ENCODE measurements at places on chromosomes 4 and X. TPM values are rescaled to one million over a fixed set of nuclear protein-coding genes. Genes with fewer than 3 reads are reported as not detected.
A peak's percentile ranks its signal among the peaks of the same experiment; 100 is the strongest.

Gene HNRNPH2
- 71.8 TPM for total RNA-seq

Gene UGT2B17
- not detected for total RNA-seq

DNA sequence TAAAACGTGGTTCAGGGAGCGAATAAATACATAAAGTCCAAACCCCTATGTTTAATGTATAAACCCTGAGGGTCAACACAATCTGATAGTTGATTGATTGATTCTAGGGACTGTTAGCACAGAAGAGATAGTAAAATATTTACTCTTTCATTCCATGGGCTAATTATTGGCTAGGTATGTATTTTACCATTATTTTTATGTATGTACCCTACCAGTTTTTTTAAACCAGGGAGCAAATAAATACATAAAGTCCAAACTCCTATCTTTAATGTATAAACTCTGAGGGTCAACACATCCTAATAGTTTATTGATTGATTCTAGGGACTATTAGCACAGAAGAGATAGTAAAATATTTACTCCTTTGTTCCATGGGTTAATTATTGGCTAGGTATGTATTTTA lies 40.0 kb downstream of the ZFX start:
- H3K27me3 ChIP-seq: no peaks in the 10 kb centered on the region
- H3K36me3 ChIP-seq: peaks cover 3% of the 10 kb centered on the region
- DNase-seq: no peak
- H3K4me3 ChIP-seq: no peak overlapping the region
- H3K4me1 ChIP-seq: peaks cover 6% of the 10 kb centered on the region

GRCh38 chrX:63747331-63747730 lies 37.7 kb downstream of the ARHGEF9 start:
- H3K4me3 ChIP-seq: no peak overlapping the region
- H3K27me3 ChIP-seq: no peaks in the 10 kb centered on the region
- no peak for DNase-seq
- H3K27ac ChIP-seq: no peak overlapping the region
- no peaks in the 10 kb centered on the region for H3K36me3 ChIP-seq

GRCh38 chr4:180695851-180696250 lies 1547.4 kb upstream of the TENM3 start:
- no peaks in the 10 kb centered on the region for H3K27me3 ChIP-seq
- H3K36me3 ChIP-seq: no peaks in the 10 kb centered on the region
- no peak overlapping the region for H3K4me3 ChIP-seq
- peak overlapping the region; percentile 83 for H3K27ac ChIP-seq

- H3K4me1 ChIP-seq: peaks cover 36% of the 10 kb centered on the region
- peaks cover 18% of the 10 kb centered on the region for H3K36me3 ChIP-seq
- H3K27me3 ChIP-seq: no peaks in the 10 kb centered on the region
These were observed 37.1 kb downstream of the SH3RF1 start for GRCh38 chr4:169233691-169234090.

GRCh38 chrX:27767387-27767786 lies 40.4 kb upstream of the MAGEB10 start:
- H3K27me3 ChIP-seq: no peaks in the 10 kb centered on the region
- no peak overlapping the region for H3K27ac ChIP-seq
- no peaks in the 10 kb centered on the region for H3K36me3 ChIP-seq
- no peak for DNase-seq
- no peaks in the 10 kb centered on the region for H3K4me1 ChIP-seq

- H3K36me3 ChIP-seq: peaks cover 7% of the 10 kb centered on the region
- H3K4me1 ChIP-seq: peaks cover 30% of the 10 kb centered on the region
- no peak overlapping the region for H3K27ac ChIP-seq
- DNase-seq: no peak
- H3K4me3 ChIP-seq: no peak overlapping the region
- no peaks in the 10 kb centered on the region for H3K27me3 ChIP-seq
These were observed 4.1 kb downstream of the ZNF827 start for GRCh38 chr4:145934434-145935047.

DNA sequence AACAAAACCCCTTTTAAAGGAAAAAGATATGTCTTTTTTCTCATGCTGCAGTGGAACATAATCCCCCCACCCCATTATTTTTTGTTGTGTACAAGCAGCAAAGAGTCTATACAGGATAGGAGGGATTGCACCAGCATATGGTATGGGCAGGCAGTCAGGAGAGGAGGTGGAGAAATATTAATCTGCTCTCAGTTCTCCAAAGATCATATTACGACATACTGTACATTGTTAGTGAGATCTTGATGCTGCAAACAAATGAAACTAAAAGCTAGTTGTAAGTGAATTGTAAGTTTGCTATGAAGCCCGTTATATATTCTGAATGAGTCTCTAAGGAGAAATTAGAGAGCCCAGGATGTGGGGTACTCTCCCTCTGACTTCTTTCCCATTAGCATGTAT lies 75.3 kb downstream of the RAPGEF2 start:
- no peak for DNase-seq
- H3K4me3 ChIP-seq: no peak overlapping the region
- no peaks in the 10 kb centered on the region for H3K27me3 ChIP-seq
